Activated CD8-positive, alpha-beta memory T cell treated with anti-CD3 and anti-CD28 coated beads for 4 hours (primary cell): ENCODE measurements at places on chromosomes 3 and 15.

- no peak for DNase-seq
Measured at GRCh38 chr3:100268156-100268555, 7.4 kb downstream of the TBC1D23 start.

DNA sequence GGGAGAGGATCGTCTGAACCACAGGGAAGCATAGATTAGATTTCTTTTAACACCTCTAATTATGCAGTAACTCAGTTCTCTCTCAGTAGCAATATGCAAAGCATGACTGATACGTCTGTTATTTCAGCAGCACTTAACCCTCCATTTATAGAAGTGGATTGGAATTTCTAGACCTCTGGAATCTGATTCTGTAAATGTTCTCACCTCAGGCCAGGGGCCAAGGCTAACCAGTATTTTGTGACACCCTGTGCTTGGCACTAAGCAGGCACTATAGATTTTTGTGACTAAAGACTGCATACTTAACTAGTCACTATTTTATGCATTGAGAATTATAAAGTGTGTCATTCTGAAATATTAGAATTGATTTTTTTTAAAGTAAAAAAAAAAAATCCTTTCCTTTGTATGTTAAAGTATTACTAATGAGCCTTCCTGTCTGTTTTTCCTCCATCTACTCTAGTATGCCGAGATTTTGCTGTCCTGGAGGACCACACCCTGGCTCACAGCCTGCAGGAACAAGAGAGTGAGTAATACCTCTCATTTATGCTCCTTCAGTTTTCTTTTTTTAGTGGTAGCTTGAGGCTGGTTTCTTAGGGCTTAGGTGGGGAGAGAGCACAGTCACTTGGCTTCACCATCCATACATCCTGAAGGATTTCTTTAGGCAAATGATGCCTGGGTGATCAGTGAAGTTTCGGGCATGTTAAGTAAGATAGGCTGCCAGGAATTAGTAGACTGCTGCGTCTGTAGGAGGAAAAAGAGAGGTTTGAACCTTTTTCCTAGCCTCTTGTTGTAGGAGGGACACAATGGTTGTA, 26.5 kb upstream of the UTS2B start:
- DNase-seq = no peak

DNA sequence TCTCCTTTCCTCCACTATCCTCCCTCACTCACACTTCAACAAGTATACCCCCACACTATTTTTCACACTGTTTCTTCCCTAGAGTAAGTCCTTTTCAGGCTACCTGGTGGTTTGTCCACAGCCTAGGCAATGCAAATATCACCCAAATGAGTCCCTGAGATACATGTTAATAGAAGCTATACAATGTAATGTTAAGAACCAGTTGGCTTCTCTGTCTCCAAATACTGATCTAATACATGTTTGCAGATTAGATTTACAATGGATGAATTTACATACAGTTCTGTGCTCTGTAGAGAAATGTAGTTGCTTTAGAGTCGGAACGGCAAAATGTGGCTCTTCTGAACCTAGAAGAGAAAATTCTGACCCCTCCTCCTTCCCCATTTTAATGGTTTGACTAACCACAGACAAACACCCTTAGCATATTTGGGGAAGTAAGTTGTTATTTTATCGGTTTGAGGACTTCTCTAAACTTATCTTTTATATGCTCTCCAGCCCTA, 63.6 kb upstream of the MBNL1 start:
- DNase-seq = no peak

- no peak for DNase-seq
Measured at GRCh38 chr15:98609144-98609852, 39.0 kb upstream of the IGF1R start.

DNA sequence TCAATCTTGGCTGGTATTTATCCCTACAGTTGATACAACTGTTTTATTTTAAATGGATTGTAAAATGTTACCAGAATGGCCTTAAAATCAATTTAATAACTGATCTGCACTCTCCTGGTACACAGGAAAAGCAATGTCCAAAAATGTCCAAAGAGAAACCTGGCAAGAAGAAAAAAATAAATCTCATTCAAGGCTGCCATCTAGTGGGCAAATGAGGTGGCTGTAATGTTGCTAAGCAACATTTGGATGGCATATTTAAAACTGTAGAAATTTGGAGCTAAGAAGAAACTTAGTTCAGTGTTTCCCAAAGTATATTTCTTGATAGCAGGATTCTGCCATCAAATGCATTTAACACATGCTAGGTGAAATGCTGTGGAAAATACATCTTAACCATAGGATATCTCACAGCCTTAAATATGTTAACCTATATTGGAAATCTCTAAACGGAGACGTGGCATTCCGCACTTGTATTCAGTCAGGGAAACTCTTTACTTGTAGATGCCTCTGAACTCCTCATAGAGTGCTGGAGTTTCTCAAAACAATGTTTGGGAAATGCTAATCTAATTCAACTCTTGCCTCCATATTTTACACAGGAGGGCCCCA, 216.8 kb downstream of the ERC2 start:
- no peak for DNase-seq

- DNase-seq = no peak
Measured at GRCh38 chr3:31645256-31645655, 112.5 kb downstream of the STT3B start.

DNA sequence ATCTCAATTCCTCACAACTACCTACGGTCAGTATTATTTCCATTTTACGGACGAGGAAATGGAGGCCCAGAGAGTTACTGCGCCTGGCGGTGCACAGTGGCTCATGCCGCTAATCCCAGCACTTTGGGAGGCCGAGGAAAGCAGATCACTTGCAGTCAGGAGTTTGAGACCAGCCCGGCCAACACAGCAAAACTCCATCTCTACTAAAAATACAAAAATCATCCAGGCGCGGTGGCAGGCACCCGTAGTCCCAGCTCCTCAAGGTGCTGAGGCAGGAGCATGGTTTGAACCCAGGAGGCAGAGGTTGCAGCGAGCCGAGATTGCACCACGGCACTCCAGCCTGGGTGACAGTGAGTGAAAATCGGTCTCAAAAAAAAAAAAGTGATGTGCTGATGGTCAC, 187.3 kb downstream of the XXYLT1 start:
- DNase-seq = no peak

DNA sequence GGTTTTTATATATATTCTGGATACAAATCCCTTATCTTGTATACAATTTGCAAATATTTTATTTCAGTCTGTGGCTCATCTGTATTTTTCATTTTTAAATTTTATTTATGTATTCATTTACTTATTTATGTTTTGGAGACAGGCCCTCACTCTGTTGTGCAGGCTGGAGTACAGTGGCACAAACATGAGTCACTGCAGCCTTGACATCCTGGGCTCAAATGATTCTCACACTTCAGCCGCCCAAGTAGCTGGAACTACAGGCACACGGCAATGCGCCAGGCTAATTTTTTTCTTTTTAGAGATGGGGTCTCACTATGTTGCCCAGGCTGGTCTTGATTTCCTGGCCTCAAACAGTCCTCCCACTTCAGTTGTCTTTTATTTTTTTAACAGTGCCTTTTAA, 50.6 kb downstream of the PFN2 start:
- DNase-seq = no peak

- no peak for DNase-seq
Measured at GRCh38 chr15:85457392-85457968, 77.1 kb downstream of the AKAP13 start.

DNA sequence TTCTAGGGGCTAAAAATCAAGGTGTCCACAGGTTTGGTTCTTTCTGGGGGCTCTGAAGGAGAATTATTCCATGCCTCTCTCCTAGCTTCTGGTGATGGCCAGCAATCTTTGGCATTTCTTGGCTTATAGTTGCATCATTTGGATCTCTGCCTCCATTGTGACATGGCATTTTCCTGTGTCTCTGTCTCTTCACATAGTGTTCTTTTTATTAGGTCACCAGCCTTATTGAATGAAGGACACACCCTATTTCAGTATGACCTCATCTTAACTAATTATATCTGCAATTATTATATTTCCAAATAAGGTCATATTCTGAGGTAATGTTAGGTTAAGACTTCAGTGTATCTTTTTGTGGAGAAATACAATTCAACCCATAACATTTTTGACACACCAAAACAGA, 3.2 kb upstream of the GBE1 start:
- no peak for DNase-seq

GRCh38 chr15:50143255-50143860, 24.3 kb upstream of the ATP8B4 start:
- DNase-seq = no peak
